NCI-H226 (cell line): ENCODE measurements at places on chromosomes 4 and X.

GRCh38 chrX:154325541-154325940 is 29.9 kb downstream of the TKTL1 start:
- DNase-seq: no peak

DNA sequence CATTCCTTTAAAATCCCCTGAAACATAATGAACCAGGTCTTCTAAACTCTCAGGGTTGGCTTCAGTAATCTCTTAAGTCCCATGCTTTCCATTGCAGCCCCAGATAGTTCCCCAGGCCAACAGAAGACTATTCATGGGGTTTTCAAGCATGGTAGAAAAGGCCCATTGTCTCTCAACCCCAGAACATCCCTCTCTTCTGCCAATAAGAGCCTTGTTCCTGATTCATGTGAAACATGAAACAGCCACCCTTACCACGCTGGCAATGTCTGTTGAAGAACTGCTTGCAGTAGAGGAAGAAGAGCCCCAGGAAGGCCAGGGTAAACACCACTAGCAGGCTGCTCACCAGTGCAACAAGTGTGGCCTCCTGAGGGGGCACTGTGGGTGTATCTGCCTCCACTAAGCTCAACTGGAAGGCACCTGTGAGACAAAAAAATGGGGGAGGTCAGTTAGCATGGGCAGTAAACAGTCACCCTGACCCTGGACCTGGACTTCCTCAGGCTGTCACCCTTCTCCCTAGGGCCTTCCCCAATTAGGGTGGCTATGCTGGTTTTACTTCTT is 36.4 kb downstream of the EDA2R start:
- DNase-seq: no peak

- DNase-seq: no peak
Measured at GRCh38 chr4:72689923-72690322, 120.9 kb upstream of the ADAMTS3 start.

DNA sequence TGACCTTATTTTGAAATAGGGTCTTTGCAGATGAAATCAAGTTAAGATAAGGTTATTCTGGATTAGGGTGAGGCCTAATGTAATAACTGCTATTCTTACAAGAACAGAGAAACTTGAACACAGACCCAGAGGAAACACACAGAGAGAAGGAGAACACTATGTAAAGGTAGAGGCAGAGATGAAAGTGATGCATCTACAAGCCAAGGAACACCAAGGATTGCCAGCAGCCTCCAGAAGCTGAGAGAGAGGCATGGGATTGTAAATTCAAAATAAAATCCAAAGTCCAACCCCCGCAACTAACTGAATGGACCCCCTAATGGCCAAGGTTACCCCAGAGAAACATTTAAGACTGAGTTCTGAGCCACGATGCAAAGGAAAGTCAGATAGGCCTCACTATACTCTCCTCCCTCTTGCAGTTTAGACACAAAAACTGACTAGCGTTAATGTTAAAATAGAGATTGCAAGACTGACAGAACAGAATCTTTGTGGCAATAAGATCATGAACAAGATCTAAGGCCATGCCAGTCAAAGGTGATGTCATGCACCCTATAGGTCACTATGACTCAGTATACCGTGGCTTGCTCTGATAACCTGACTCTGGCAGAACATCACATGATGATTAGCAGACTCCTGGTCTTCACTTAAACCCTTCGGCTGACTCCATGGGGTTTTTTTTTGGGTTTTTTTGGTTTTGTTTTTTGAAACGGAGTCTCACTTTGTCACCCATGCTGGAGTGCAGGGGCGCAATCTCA is 42.9 kb downstream of the DDX60L start:
- no peak for DNase-seq

- no peak for DNase-seq
Measured at GRCh38 chr4:148800336-148800885, 358.2 kb upstream of the NR3C2 start.

- peak; percentile 53 for DNase-seq
Measured at GRCh38 chr4:110480031-110480549, 4.1 kb downstream of the ENPEP start.

- DNase-seq: no peak
Measured at GRCh38 chrX:49934148-49934547, 11.8 kb downstream of the CLCN5 start.

DNA sequence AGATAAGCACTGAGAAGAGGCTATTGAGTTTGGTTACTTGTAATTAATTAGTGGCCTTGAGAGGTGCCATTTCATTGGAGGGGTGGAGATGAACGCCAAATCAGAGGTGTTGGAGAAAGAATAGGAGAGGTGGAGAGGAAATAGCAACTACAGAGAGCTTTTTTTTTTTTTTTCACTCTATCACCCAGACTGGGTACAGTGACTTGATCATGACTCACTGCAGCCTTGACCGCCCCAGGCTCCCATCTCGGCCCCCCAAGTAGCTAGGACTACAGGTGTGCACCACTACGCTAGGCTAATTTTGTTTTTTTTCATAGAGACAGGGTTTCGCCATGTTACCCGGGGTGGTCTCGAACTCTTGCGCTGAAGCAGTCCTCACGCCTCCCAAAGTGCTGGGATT is 5.2 kb downstream of the NHS start:
- no peak for DNase-seq

DNA sequence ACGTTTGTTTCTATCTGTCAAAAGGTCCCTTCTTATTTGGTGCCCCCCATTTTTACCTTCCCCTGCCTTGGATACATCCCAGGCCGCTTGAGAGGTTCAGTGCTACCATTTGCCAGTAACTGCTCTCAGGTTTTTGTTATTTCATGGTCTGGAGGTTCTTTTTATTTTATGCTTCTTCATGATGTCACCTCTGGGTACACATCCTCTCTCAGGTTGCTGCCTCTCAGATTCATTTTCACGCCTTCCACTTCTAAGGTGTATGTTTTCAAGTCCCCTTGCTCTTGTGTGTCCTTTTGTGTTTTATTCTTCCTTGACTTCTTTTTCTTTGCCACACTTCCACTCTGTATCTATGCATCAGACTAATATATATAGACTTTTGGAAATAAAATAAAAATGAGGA is 640.1 kb upstream of the AADAT start:
- DNase-seq: no peak

DNA sequence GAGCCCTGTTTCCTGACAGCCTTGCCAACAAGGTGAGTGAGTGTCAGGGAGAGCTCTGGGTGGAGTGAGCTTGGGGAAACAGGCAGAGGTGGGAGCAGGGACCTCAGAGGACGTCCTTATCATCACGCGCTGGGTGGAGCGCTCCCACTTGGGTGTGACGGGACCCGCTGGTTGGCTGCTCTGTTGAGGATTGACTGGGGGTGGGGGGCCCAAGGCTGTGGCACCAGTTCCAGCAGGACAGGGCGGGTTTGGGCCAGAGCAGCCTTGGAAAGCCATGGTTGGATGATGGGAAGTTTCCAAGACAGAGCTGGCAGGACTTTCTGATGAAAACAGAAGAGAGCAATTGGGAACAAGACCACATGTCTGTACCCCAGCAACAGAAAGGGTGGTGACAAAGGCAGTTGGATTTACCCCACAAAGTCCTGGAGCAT is 3.0 kb upstream of the PCGF3 start:
- no peak for DNase-seq

DNA sequence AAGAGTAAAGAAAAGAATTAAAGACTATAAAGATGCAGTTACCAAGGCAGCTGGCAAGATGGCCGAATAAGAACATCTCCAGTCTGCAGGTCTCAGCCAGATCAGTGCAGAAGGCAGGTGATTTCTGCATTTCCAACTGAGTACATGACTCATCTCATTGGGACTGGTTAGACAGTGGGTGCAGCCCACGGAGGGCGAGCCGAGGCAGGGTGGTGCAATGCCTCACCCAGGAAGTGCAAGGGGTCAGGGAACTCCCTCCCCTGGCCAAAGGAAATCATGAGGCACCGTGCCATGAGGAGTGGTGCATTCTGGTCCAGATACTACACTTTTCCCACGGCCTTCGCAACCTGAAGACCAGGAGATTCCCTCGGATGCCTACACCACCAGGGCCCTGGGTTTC is 20.5 kb downstream of the SPIN4 start:
- DNase-seq: peak; percentile 86

DNA sequence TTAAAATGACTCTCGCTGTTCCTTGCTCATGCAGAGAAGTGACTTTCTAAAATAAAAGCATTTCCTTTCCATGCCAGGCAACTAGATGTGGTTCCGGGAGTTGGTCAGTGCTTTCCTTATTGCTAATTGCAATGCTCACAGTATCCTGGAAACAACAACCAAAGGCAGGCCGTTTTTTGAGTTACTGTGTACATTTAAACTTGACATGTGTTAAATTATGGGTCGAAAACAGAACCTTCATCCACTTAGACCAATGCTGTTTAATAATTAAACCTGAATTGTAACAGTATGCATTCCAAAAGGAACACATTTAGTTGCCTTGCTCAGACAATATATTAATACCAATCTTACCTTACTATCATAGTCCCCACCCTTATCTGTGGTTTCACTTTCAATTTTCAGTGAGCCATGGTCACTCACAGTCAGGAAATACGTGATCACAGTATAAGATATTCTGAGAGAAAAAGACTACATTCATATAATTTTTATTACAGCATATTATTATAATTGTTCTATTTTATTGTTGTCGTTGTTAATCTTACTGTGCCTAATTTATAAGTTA is 102.6 kb downstream of the HS6ST2 start:
- DNase-seq: no peak

DNA sequence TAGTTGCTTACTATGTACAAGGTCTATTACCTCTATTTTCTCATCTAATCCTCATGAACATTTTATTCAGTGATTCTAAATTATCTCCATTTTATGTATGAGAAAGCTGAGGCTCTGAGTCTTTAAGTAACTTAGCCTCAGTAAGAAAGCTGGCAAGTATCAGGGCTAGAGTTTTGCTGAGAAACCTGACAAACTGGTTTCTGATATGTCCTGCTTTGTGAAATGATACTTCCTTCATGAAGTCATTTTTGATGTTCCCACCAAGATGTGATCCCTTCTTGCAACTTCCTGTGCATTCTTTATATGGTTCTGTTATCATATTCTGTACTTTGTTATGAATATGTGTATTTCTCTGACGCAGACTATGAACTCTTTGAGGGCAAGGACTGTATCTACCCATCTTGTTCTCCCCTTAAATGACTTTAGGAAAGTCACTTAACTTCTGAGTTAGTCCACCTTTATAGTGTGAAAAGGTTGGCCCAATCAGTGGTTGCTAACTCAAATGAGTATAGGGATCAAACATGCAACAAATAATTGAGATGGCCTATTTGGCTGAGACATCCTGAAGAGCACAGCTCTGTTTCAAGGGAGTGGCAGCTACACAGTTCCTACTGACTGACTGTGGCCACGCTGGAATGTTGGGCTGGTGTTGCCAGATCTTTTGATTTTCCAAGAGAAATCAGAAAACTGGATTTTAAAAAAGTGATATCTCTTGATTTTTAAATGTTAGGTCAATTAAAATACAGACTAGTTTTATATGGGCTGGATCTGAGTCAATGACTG is 127.9 kb upstream of the AMOT start:
- peak; percentile 26 for DNase-seq

DNA sequence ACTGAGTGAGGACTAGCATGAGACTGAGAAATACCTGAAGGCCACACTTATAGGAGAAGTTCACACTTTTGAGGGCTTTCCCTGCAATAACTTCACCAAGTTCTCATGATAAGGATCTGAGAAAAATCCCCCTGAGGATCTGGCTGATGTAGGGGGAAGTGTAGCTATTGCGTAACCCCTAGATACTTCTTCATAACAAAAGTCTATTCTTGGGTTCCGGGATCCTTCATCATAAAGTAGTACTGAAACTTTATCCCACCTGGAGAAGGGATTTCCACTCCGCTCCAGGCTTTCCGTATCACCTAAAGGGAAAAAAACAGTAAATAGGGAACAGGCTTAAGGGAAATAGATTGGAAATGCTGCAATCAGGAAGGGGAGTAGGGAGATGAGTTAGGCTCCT is 13.3 kb downstream of the USP27X start:
- DNase-seq: no peak

- DNase-seq: no peak
Measured at GRCh38 chr4:60648774-60649173, 551.4 kb upstream of the ADGRL3 start.

- DNase-seq: no peak
Measured at GRCh38 chrX:111375747-111376146, 36.2 kb downstream of the DCX start.

GRCh38 chrX:84363663-84364062 is 138.6 kb downstream of the HDX start:
- no peak for DNase-seq

DNA sequence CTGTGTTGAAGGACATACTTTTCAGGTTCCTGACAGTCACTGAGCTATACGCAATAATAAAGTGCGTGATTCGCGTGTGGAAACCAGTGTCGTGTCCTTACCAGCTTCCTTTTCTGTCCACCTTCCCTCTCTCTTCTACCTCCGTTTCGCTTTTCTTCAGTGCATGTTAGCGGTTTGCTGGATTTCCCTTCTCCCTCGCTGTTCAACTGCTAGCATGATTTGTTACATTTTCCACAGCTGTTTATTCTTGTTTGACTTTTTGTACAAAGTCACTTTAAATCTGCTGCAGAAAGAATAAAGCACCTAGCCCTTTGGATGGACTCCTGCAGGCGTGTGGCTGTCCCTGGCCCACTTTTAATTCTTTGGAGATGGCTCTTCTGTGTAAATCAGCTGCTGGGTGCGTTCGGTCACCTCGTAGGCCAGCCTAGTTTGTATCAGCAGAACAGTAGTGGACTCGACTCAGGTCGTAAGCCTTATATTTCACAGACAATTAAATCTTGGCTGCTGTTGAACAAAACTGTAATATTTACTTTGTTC is 8.9 kb upstream of the HAND2 start:
- DNase-seq: no peak

DNA sequence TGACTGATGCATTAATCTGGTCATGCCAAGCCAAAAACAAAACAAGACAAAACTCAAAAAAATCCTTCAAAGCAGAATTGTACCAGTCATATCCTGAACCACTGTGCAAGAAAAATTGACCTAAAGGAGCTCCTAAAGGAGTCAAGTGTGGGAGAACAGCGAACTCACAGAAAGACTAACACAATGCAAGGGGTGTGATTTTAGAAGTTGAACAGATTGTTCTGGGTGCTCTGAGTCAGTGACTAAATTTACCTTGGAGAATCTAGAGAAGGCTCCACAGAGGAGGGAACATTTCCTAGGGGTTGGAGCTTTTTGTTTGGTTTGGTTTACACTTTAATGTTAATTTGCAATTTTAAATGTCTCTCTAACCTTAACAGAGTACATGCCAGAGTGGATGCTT is 48.9 kb upstream of the PHF8 start:
- no peak for DNase-seq

DNA sequence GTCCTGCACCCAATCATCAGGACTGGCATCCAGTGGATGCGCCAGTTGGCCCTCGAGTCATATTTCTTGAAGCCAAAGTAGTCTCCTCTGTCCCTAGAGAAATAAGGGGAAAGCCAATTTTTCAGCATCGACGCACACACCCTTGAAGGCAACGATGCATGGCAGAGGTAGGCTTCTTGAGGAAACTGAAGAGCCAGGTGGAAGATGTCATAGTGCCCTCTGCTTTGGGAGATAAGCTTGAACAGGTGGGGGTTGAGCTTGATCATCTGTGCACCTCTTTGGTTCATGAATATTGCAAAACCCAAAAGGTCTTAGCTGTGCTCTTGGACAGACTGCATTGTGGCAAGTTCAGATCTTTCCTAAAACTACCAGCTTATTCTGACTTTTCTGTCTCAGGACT is 34.6 kb upstream of the WDR1 start:
- DNase-seq: no peak

- no peak for DNase-seq
Measured at GRCh38 chrX:49842621-49843020, 13.5 kb downstream of the PAGE4 start.
